ENCODE measurements at places on chromosomes 12 and 14.

DNA sequence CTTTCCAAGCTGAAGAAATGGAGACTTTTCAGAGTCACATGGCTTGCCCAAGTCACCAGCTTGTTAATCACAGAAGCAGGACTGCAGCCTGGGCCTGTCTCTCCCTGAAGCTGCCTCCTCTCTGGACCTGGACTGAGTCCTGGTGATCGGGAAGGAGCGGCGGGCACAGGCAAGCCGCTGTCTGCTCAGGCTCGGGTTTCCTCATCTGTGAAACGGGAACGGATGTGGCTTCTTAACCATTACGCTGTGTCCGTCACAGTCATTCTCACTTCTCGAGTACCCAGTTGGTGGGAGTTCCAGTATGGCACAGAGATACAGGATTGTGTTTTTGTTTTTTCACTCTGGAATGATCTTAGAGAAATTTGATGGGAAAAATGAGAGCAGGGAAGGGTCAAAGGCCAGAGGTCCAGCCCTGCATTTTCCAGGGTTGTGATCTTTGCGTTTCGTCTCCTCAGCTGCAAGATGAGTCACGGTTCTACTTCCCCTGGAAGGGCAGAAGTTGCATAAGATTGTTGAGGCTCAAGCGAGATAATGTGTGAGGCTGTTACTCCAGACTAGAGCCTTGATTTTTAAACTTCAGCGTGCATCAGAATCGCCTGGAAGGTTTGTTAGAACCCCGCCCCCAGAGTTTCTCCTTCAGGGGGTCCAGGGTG lies 7.6 kb upstream of the LRTM2 start:
- no peak for DNase-seq

DNA sequence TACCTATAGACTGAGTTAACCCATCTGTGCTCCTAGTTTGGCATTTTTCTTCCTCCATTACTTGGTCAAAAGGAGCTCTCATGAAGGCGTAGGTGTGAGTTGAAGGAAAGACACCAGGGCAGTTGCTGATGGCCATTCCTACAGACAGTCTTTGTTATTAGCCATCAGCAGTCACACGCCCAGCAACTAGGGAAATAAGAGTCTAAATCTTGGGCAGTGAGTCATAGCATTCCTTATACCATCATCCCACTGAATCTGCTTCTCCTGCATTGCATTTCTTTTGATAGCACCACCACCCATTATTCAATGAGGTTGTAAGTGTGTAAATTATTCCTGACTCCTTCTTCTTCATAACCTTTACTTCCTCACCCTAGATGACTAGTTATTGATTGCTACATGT lies 150.9 kb upstream of the IGF1 start:
- DNase-seq: no peak

- no peak for DNase-seq
These were observed 380.8 kb upstream of the RGS6 start for GRCh38 chr14:71551291-71551950.

GRCh38 chr14:91873471-91874415 lies 6.4 kb upstream of the TC2N start:
- DNase-seq: peak; percentile 64

DNA sequence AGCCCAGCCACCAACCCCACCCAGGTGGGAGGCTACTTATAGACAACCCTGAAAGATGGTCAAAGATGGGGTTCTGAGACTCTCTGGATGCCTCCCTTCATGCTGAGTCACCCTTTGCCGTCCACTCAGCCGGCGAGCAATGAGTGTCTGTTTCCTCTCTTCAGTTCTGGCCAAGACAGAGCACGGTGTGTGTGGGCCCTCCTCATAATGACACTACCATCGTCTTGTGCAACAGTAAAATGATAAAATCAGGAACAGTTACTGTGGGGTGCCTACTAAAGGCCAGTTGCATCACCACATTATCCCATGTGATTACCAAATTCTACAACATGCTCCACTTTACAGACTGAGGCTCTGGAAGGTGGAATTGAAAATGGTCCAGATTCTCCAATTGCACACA lies 7.0 kb upstream of the BDKRB1 start:
- DNase-seq: no peak

DNA sequence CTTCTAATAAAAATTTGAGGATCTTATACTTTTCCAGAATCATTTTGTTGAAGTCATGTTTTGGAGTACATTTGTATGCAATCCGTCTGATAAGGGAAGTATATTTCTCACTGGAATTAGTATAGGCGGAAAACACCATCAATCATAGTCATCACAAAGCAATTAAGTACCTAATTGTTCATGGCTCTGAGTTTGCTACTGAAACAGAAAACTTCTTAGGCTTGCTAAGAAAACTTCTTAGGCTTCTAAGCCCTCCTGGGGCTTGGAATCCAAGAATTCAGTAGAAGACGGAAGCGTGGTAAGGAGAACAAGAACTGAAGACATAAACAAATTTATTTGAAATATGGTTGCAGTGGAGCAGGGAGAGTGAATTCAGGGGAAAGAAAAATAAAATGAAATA lies 636.3 kb downstream of the DIO2 start:
- DNase-seq: no peak

DNA sequence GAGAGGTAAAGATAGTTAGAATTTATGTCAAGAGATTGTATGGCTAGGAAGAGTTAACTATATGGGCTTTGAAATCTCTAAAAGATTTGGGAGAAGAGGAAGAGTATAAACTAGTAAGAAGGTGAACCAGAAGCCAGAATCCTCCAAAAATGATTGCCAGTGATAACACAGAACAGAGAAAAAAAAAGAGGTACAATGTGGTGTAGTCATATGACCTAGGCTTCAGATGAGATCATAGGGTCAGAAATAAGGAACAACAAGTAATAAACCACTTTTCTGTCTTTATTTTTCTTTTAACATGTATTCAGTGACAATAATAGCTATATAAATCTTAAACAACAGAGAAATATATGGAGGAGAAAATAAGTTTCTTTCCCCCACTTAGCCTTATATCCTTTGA lies 2.0 kb upstream of the NECAP1 start:
- no peak for DNase-seq

DNA sequence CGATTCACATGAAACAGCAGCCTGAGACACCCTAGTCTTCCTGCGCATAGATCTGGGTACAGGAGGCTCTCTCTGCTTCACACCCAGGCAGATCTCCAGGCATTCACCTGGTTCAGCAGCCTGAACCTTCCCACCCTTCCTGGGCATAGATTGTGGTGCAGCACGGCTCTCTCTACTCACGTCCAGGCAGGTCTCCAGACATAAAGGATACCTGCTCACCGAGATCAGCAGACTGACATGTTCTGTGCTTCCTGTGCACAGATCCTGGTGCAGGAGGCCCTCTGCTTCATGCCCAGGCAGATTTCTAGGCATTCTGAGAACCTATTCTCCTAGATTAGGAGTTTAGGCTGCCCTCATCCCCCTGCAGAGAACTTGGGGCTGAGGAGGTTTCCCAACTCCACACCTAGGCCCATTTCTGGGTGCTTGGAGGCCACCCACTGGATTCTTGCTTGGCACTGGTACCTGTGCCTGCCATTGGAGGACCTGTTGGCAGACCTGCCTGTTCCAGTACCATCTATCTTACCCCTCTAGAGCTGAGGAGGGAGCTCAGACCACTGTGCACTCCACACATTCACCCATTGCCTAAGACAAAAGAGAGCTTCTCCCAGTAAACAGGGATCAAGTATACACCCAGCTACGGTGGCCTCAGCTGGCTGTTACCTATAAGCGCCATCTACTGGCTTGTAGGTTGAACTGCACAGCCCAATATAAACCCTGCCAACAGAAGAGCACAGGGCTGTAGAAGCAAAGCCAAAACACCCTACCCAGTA lies 28.0 kb upstream of the GARIN6 start:
- no peak for DNase-seq

DNA sequence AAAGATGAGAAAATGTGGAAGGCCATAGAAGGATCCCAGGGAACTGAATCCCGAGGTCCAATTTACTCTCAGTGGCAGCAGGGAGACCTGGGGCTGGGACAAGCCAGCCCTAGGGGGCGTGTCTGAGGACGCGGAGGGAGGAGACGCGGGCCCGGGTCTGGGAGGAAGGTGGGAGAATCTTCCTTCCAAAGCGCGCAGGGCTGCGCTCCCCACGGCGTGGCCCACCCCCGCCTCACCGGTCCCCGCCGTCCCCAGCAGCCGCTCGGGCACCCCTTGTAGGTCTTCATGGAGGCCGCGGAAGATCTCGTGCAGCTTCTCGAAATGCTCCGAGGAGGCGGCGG lies 323 bp downstream of the VTI1B start:
- peak; percentile 51 for DNase-seq

DNA sequence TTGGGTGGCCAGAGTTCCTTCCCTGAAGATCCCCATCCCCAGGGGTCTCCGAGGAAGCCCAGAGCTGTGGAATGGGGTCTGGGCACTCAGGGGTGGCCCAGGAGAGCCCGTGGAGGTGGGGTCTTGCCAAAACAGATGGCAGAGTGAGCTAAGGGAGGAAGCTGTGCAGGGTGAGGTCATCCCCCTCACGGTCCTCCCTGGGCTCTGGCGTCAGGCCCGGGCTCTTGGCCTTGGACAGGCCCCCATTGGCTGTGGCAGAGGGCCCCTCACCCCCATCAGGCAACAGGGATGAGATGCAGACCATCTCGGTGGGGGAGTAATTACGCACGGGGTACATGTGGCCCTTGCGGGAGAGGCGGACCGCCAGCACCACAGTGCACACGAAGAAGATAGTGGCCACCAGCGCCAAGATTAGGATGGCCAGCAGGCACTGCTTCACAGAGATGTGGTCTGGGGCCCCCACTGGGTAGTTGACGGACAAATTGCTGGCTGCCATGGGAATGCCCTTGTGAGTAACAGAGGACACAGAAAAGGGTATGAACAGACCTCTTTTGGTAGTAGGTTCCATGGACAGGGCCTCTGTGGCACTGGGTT lies 10.7 kb downstream of the SELPLG start:
- DNase-seq: no peak

DNA sequence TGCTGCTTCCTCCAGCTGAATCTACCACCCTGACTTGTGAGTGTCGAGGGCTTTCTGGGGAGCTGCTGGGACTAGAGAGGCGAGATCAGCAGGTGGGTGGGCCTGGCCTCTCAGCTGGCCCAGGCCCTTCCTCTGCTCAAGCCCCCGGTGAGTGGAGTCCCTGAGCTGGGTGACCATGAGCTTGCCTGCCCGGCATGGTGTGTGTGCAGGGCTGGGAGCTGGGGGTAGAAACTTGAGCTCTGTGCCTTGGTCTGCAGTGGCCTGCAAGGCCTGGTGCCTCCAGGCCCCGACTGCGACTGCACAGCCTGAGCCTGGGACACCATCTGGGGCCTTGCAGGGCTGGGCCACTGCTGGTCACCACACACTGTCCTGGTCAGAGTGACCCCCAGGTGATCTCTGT lies 67.4 kb downstream of the KIF26A start:
- DNase-seq: no peak

- DNase-seq: no peak
These were observed 3.5 kb downstream of the RAP1B start for GRCh38 chr12:68614105-68614679.

GRCh38 chr14:65854215-65854614 lies 441.7 kb downstream of the FUT8 start:
- DNase-seq: no peak

- no peak for DNase-seq
These were observed 1.1 kb downstream of the KITLG start for GRCh38 chr12:88579161-88579517.

DNA sequence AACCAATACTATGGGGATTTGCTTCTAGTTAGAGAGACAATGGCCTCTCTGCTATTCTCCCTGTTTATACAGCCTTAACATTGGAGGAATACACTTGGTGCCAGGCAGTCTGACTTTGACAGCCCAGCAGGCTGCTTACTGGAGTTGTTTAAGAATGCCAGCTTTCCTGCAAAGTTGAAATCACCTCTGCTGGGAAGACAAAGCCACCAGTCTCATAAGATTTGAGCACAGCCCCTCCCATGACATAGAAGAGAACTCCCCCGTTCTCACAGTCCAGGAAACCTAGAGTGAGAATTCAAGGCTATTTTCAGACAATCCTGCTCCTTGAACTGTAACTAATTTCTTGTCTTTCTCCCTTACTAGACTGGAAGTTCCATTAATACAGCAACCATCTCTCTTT lies 21.1 kb upstream of the CATSPERB start:
- no peak for DNase-seq

- no peak for DNase-seq
These were observed 1.1 kb downstream of the NFE2 start for GRCh38 chr12:54299515-54300224.

DNA sequence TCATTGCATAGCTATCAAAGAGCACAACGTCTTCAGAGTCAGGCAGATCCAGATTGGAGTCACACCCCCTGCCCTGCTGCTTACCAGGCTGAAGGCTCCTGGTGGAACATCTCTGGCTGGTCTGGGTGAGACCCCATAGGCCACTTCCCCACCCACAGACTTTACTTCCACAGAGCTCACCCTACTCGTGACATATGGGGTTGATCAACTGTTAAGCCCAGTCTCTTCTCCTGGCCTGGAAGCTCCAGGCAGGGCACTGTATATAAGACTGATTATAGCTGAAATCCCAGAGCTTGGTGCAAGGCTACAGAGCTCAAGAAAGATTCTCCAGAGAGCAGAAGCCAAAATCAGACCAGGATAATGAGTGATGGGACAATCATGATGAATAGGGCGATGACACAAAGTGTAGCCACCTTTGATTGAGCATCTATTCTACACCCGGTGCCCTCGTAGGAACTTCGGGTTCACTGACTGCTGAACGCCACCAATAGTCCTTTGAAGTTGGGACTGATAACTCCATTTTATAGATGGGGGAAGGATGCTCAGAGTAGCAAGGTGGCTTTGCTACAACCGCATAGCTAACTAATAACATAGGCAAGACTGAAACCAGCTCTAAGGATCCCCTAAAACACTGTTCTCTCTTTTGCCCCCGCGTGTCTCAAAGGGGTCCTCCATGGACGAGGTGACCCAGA lies 287.8 kb downstream of the BCL11B start:
- DNase-seq: no peak

GRCh38 chr14:61416591-61416990 lies 95.2 kb downstream of the PRKCH start:
- DNase-seq: no peak

DNA sequence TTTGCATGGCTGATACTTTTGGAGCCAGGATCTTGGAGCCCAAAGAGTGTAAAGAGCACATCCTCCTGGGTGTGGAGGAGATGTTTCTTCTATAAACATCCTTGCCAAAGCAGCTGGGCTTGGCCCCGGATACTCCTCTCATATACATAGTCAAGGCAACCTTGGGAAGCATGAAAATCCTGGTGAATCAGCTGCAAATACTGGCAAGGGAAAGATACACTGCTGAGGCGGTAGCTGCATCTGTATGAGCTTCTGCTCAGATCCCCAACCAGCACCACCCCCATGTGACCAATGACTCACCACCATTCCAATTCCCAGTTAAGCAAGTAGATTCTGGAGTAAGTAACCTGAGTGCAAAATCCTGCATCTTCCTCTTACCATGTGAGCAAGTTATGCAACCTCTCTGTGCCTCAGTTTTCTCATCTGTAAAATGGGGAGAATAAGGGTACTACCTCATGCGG lies 567.4 kb downstream of the MED13L start:
- no peak for DNase-seq

DNA sequence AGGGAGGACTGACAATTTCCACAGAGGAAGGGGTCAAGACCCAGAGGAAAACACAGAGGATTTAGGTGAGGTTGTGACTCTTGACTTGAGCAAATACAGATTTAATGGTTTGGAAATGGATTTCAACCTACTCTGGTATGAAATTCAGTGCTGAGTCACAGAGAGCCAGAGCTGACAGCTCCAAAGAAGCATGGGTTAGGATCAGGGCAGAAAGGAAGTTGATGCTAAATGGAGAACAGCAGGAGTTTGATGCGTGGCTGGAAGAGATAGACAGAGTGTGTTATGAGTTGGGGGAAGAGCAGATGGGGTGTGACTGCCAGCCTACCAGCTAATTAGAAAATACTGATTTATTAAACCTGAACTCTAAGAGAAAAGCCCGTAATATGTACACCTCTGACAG lies 272.6 kb downstream of the FOXG1 start:
- no peak for DNase-seq
